Adrenal gland (tissue), 19 donors: ENCODE measurements at places on chromosomes 4 and X. TPM values are rescaled to one million over a fixed set of nuclear protein-coding genes. Genes with fewer than 3 reads are reported as not detected.

MAGEA8 gene
- not detected for polyA plus RNA-seq

SLC9B1 gene
- polyA plus RNA-seq: 1.0 TPM

BGN gene
- 240 TPM for polyA plus RNA-seq

SAGE1 gene
- 0.03 TPM for polyA plus RNA-seq

DCAF4L1 gene
- polyA plus RNA-seq: 0.35 TPM

SPACA5 gene
- not detected for polyA plus RNA-seq

PAGE5 gene
- polyA plus RNA-seq: not detected

GRCh38 chr4:113040793-113041192 is 8.7 kb upstream of the ANK2 start:
- no peak for DNase-seq

GRCh38 chr4:114025176-114025777 is 45.8 kb upstream of the ARSJ start:
- no peak for DNase-seq

DNA sequence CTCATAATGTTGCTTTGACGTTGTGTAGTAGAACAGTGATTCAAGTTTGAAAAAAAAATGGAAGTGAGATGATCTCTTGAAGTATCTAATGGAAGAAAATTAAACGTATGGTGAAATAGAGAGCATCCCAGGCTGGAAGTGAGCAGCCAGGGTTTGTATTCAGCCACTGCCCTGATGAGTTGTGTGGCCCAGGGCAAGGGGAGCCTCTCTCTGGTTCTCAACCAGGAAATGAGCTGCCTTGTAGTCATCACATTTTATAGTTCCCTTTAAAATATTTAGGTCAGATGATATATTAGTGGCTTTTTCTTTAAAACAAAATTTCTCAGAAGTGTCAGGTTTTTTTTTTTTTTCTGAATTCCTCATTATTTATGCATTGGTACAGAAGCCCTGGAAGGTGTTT is 150.3 kb downstream of the GPAT3 start:
- no peak for DNase-seq

- DNase-seq: no peak
These were observed 3.5 kb upstream of the SAP30 start for GRCh38 chr4:173367285-173367684.

DNA sequence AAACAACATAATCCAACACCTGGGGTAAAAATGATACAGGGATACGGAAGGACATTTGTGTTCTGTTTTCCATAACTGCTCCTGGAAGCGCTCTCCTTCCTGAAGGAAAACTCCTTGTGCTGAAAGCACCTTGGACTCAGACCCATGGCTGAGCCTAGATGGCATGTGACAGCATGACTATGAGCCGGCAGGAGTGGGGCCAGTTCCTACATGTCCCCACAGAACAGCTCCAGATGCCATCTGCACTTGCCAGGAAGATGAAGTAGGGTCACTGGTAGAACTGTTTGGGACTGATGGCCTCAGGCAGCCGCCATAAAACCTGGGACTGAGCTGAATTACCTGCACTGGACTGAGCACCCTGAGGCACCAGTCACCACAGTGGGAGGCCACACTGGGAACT is 56.0 kb upstream of the BCLAF3 start:
- DNase-seq: no peak

DNA sequence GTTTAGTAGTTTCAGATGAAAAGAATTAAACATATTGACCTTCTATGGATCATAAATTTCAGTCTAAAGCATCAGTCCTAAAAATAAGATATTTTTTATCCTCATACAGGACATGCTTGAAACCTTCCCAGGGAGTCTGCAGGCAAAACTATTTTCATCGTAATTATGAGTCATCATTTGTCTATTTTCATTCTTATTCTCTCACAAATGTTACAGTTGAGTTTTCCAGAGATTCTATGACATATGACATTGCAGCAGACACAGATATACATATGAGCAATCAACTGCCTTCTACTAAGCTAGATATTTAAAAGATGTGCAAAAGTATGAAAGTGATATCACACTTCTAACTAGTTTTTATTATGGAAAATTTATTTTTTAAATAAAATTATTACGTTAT is 398.0 kb downstream of the MAGEB5 start:
- no peak for DNase-seq

GRCh38 chrX:646796-647195 is 16.2 kb downstream of the SHOX start:
- no peak for DNase-seq

- no peak for DNase-seq
These were observed 75.2 kb downstream of the SPRY1 start for GRCh38 chr4:123471655-123472369.

DNA sequence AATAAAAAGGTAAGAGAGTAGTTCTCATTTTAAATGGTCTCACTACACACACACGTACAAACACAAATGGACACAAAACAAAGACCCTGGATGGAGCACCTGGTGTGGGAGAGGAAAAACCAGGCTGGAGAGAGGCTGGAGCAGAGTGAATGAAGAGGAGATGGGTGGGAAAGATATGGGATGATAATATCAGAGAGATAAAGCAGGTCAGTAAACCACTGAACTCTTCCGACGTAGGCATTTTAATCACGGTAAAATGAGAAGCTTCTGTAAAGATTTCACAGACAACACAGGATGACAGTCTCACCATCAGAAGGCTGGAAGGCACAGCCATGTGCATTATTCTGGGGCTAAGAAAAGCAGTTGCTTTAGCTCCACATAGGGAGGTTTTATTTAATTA is 532.8 kb downstream of the KCNIP4 start:
- DNase-seq: no peak

DNA sequence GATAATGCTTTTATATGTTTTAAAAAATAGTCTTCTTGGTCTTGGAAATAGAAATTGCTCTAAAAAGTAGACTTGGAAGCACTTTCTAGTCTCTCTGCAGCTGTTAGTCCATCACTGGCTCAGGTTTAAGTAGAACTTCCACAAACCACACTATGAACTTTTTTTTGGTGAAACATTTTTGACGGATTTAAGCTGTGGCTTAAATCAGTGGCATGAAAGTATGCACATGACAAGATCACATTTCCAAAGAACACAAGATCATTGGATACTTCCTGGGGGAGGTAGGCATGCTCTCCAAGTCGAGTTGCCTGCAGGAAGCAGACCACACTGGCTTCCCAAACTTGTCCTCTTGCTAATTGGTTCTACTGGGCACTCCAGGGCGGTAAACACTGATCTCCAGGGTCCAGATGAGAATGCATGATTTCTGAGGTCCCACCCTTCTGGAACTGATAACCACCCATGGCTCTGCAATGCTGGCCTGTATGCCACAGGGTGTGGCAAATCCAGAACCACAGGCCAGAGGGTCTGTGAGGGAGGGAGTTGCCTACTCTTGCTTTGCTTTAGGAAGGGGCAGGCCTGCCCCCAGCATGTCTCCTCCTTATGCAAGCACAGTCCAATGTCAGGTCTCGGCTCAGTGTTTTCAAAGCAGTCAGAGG is 331.9 kb upstream of the SFRP2 start:
- DNase-seq: no peak

GRCh38 chr4:114264877-114265291 is 285.4 kb upstream of the ARSJ start:
- no peak for DNase-seq

GRCh38 chr4:165248102-165248501 is 40.7 kb downstream of the KLHL2 start:
- no peak for DNase-seq

DNA sequence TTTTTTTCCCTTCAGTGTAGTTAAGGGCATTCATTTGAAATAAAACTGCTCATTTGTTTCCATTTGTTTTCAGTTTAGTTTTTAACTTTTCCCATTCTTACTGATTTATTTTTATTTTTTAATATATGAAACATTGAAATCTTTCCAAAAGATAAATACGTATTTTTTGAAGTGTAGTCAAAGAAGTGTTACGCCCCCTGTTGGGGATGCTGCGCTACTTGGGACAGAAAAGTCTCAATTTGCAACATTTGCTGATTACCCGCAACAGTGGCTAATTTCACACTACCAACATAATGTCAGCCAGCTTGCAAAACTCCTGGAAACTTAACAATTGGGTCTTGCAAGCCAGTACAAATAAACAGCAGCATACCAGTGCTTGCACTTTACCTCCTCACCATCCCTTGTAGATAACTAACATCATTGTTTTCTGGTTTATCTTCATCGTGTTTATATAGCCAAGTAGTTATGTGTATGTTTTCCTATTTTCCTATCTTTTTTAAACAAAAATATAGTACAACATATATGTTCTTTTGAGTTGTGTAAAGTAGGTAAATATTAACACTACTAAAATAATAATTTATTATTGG is 158.6 kb downstream of the STPG2 start:
- DNase-seq: no peak

DNA sequence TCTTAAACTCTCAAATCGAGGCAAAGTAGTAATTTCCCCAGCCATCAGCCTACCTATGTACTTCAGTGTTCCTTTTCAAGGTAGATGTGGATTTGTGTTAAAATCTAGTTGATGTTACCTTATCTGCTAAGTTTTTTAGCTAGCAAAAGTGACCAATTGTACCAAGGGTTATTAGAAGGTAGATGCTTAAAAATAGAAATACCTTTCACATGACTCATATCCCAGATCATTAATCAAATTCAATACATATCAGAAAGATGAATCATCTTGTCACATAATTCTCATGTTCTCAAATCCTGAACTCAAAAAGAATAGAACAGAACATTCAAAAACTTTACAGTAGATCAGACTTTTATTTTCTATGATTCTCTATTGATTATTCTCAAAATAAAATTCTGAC is 3.5 kb downstream of the ENAM start:
- no peak for DNase-seq

DNA sequence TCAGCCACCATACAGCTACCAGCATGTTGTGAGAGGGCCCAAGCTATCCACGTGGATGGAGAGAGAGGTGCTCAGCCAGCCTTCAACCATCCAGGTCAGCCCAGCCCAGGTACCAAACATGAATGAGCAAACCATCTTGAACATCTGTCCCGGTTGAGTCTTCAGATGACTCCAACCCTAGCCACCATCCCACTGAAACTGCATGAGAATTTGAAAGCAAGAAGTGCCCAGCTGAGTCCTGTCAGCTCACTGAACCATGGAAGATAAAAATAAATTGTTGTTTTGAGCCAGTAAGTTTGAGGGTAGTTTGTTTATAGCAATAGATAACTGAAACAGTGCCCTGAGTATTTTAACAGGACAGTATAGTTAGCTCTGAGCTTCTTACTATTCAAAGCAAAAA is 7.3 kb upstream of the SEL1L3 start:
- no peak for DNase-seq
